ENCODE measurements at places on chromosomes 1 and 21.

DNA sequence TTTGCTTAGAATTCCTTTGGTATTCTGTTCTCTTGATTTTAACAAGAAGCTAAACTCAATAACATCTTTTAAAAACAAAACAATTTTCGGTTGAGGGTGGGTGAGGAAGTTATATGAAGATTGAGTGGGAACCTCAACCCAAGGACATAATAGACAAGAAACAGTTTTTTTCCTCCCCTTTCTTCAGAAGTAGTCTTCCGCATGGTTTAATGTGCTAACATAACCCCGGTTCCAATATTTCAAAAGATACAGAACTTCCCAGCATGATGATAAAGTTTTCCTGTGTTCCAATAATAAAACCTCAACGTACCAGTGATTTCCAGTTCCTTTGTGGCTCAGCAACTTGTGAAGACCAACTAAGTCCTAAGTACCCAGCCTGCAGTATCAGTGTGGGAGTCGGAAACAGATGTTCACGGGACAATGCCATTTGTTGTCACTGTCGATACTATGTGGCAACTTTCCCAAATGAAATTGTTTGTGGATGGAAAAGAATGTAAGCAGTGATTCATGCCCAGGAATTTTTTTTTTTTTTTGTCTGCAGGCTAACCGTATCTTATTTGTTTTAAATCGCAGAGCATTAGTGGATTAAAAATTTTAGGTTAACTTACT is 48.5 kb downstream of the NR5A2 start:
- DNase-seq: no peak

- no peak for DNase-seq
Observed at GRCh38 chr1:27138927-27139326, 16.0 kb downstream of the SLC9A1 start.

DNA sequence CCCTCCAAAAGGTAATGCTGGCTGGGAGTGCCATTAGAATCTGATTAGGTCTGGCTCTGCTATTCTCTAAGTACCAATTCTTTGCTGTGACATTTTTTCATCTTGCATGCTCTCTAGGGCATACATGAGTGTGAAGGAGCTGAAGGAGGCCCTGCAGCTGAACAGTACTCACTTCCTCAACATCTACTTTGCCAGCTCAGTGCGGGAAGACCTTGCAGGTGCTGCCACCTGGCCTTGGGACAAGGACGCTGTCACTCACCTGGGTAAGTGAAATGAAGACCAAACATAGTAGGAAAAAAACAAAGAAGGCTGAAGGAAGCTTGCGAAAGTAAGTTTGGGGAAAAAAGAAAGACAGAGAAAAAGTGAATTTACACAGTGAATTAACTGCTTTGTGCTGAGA is 207.9 kb downstream of the PAPPA2 start:
- no peak for DNase-seq

DNA sequence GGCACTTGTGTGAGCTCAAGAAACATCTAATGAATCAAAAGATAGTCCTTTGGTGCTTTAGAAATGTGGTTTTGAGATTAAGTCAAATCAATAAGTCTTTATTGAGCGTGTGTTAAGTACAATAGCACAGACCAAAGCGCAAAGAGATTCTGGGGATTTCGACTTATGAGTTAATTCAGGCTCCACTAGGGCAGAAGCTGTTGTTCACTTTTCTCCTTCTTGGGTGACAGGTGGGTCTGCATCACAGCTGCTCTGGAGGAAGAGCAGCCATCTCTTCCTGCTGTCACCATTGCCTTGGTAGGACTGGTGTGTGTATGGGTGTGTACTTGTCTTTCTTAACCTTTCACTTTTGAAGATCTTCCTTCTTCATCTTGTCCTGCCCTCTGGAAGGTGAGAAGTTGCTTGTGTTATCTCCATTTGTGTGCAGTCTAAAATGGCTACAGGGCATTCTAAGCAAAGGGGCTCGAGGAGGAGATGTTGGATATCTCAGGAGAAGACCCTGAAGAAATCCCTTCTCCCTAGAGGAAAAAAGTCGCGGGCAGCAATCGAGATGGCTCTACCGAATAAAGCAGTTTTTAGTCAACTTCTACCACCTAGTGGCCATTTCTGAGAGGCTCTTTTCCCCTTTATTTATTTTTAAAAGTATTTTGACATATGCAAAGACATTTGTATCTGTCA is 22.9 kb upstream of the DISC1 start:
- DNase-seq: peak; percentile 19

DNA sequence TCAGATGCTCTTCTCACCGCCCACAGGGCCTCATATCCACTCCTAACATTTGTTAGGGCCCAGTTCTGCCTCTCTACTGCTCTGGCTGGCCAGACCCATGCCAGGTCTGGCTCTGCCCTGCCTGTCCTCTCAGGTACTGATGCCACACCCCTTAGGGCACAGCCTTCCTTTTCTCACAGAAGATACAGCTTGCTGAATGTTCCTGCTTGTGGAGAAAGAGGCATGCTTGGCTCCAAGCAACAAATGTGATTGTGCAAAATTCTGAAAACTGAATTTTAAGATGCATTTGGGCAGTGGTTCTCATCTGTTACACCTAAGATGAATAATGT is 178.1 kb downstream of the TGFBR3 start:
- DNase-seq: no peak

- DNase-seq: no peak
Observed at GRCh38 chr1:17168091-17168876, 36.6 kb upstream of the PADI1 start.

GRCh38 chr21:45136927-45137611 is 62.7 kb downstream of the ADARB1 start:
- peak; percentile 65 for DNase-seq

- DNase-seq: no peak
Observed at GRCh38 chr1:9438431-9439073, 100.7 kb upstream of the SLC25A33 start.

DNA sequence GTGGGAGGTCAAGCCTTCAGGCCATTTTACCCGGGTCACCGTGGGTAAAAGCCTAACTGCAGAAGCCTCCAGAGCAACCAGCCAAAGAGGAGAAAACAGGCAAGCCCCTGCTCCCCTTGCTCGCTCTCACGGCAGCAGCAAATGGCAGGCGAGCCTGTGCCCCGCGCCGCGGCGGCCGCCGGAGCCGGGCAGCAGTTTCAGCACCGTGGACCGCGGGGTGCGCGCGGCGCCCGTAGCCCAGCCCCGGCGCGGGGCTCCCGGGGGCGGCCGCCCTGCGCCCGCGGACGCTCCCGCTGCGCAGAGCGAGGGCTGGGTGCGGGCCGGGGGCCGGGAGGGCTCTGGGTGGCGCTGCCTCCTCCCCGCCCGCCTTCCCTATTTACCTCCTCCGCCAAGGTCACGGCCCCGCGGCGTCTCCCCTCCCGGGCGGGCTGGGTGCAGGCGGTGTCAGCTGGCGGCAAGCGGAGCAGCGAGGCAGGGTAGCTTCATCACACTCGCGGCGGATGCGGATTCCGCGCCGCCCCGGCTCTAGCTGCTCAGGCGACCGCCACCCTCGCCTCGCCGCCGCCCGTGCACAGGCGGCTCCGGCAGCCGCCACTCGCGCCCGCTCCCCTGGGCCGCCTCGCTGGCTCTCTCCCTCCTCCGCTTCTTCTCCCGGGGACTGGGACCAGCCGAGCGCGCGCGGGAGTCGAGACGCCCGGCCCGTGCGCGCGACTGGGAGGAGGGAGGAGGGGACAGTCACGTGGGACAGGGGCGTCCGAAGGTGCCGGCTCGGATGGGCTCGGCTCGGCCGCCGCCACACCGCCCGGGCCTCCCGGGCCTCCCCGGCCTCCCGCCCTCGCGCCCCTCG is at the start of gene RGS7:
TSS of gene RGS7 (minus strand) at position 687 of the 847 bp plus-strand sequence.
- peak; percentile 25 for DNase-seq

- no peak for DNase-seq
Observed at GRCh38 chr1:107870696-107871095, 94.3 kb downstream of the VAV3 start.

DNA sequence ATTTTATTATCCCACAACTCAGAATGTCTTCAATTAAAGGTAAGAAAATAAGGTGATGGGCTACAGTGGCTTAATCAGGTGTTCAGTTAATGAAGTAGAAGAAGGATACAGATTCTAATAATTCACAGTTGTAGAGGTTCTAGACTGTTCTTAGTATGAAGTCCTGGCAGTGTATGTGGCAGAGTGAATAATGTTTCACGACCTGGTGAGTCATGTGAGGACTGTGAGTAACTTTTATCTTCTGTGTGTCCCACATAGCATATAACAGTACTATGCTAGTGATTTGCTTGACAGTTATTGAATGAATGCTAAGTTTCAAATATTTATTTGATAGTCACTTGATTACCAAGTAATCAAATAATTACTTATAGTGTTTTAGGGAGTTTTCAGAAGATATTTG is 20.0 kb downstream of the SLC16A4 start:
- DNase-seq: no peak

DNA sequence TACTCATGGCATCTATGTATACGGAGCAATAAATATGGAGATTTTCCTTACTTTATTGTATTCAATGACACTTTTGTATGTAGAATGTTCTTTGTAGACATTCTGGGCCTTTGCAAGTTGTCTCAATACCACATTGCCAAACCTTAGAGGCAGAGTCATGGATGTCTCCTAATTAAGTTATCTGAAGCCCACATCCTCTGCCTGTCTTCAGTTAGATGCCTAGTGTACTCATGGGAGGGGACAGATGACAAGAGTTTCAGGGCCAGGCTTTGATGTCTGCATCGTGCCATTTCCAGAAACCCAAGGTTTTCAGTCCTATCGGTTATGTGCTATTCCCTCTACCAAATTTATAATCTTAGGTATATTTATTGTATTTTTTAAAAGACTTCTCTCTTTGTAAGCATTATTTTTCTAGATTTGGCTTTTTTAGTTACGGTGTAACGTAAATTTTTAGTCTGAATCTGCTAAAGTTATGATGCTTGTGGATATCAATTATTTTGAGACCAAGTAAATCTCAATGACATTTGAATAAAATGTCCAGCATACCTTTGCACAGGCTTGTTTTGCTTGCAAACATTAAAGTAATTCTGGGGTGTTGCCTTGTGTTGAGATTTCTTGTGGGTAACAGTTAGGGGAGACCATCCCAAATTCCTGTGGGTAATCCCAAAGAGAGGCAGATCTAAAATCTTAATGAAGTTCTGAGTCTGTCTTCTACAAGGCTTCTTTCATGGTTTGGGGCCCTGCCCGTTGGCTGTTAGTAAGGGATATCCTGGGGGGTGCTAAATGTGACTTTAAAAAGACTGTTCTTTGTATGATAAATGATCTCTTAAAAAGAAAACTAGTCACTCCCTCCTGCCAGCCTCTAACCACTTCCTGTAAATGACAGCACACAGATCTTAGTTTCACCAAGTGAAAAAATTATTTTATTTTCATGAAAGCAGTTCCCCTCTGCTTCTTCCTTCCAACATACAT is 8.0 kb upstream of the MACF1 start:
- peak; percentile 43 for DNase-seq

DNA sequence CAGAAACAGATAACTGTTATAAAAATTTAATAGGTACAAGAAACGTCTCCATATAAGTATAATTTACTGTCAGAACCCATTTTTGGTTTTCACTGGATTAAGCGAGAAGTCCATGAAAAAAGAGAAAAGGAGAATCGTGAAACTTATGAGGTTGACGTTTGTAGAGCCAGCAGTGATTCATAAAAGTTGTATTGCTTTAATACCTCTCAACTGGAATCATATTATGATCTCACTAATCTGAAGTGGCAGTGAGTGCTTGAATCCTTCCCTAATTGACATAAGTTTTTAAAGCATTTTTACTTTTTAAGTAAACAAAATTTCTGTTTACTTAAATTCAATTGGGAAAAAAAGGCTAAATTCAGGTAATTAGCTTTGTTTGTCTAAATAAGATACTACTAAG is 315.3 kb downstream of the TPR start:
- no peak for DNase-seq

DNA sequence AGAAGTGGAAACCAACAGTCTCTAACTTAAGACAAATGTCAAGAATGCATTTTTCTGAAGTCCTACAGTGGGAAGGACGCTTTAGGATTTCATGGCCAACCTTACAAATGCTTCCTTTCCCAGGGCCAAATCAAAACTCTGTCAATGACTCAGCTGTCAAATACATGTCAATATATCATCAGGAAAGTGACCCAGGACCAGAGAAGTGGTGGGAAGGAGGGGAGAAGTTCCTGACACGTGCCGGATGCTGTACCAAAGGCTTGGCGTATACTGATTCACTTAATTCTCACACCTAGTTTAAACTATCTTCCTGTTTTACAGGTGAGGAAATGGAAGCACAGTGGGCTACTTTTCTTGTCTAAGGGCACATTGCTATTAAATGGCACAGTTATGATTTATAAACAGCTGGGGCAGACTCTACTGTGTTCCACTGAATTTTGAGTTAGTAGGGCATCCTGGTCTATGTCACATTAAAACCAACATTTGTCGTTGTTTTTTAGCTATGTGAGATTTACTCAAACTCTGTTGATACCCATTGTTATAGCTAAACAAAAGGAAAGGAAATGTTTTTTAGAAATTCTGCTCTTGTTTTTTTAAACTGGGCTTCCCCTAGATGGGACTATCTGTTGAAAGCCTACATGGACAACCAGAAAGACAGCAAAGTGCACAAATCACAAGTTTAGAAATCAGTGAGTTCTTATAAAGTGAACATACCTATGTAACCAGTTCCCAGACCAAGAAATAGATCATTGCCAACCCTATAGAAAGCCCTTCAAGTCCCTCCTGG is 208.2 kb upstream of the SGIP1 start:
- DNase-seq: no peak

GRCh38 chr1:116178837-116179236 is 67.6 kb downstream of the MAB21L3 start:
- no peak for DNase-seq

GRCh38 chr1:35507947-35508346 is 49.3 kb downstream of the KIAA0319L start:
- no peak for DNase-seq

DNA sequence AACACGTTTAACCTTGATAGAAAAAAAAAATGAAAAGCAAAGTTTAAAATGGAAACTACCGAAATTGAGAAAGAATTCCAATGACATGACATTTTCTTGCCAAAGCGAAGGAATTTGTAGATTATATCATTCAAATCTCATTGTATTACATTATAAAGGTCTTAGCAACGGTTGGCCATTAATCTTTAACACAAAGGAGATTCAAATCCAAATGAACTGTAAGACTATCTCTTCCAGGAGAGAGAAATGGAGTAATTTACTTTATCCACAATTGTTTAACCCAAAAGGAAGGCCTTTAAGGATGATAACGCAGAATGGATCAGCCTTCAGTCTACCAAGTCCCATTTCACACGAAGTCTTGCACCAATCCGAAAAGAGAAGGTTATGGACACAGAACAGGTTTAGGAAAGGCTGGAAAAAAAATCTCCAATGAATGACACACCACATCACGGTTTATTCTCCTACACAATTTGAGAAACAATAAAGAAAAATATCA is 1.5 kb downstream of the ENAH start:
- DNase-seq: no peak

GRCh38 chr1:28644494-28644893 is 1.6 kb upstream of the TAF12 start:
- DNase-seq: no peak

GRCh38 chr1:30715216-30715615 is 8.2 kb downstream of the MATN1 start:
- DNase-seq: no peak

All from GM12892 (cell line).